ENCODE measurements at places on chromosomes 13 and 19.

GRCh38 chr19:22901431-22902130 is 69.5 kb downstream of the ZNF723 start:
- no peak for DNase-seq

GRCh38 chr19:48686088-48686487 is 9.7 kb upstream of the FUT2 start:
- DNase-seq: no peak

DNA sequence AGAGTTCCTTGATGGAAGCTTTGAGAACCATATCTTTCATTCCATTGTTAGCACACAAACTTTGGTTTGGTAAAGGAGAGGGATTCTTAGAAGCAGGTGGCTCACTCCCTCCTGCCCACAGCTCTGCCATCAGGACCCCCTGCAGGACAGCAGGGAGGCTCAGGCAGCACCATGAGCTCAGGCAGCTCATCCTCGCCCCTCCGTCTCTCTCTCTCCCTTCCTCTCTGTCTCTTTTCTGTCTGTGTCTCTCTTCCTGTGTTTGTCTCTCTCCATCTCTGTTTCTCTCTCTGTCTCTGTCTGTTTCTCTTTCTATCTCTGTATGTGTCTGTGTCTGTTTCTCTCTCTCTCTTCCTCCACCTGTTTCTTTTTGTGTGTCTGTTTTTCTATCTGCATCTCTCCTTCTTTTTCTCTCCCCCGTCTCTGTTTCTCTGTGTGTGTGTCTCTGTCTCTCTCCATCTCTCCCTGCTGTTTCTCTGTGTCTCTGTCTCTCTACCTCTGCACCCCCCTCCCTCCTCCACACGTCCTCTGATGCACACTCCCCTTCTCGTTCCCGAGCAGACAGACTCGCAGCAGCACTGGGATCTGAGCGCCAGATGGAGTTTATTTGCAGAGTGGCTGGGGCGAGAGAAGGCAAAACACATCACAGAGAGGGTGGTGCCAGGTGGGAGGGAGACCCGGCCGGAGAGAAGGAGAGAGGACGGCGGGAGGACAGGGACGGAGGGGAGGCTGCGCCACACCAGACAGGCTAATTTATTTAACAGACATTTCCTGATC is 8.7 kb downstream of the SBK2 start:
- DNase-seq: no peak

GRCh38 chr13:113528813-113529180 is 38.3 kb upstream of the DCUN1D2 start:
- DNase-seq: no peak

DNA sequence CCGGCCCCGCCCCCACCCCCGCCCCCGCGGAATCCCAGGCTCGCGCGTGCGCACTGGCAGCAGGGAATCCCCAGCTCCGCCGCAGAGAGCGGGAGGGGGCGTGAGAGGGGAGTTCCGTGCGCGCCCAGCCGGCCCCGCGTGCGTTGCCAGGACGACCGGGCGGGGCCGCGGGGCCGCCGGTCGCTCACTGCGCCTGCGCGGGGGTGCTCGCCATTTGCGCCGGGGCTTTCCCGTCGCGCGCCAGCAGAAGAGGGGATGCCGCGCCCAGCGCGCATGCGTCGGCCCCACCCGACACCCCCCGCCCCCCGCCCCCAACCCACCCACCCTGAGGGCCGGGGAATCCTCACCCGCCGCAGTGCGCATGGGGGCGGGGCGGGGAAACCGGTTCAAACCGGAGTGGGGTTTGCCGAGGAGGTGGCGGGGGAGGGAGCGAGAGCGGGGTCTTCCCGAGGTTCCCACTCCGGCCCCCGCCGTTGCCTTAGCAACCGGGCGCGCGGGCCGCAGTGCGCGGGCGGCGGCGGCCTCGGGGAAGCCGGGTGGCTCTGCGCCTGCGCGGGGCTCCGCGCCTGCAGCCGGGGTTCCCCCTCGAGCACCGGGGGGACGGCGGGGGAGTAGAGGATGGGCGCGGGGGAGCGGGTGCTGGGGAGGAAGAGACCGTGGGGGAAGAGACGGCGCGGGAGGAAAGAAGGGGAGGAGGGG is 15.1 kb downstream of the CCDC124 start:
- peak; percentile 97 for DNase-seq

GRCh38 chr13:37640499-37640898 is 41.9 kb upstream of the POSTN start:
- DNase-seq: no peak

DNA sequence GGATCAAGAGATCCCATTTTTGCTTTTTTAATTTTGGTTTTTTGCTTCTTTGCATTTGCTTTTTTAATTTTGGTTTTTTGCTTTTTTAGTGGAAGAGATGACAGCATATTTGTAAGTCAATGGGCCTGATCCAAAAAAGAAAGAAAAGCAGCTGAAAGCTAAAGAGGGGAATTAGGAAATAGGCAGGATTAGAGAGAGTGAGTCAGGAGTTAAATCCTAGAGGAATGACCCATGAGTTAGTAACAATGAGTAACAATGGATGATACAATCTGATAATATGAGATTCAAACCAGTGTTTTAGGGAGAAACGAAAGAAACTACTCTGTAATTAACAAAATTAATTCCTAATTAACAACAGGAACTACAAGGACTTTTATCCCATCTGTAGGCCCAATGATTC is 111.2 kb upstream of the SGCG start:
- no peak for DNase-seq

DNA sequence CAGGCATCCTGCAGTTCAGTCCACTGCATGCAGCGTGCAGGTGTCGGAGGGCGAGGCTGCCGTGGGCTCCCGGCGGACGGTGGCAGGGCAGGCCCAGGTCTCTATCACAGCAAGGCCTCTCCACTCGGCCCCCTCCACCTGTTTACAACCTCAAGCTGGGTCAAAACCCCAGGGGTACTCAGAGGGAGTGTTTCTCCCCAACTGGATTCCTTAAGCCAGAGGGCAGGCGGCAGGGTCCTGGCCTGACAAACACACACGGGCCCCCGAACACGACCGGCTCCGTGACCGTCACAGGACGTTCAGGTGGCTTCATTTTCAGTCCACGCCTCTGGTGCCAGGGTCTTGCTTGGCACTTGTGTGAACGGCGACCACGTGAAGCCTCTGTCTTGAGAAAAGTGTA is 23.5 kb downstream of the RASA3 start:
- no peak for DNase-seq

DNA sequence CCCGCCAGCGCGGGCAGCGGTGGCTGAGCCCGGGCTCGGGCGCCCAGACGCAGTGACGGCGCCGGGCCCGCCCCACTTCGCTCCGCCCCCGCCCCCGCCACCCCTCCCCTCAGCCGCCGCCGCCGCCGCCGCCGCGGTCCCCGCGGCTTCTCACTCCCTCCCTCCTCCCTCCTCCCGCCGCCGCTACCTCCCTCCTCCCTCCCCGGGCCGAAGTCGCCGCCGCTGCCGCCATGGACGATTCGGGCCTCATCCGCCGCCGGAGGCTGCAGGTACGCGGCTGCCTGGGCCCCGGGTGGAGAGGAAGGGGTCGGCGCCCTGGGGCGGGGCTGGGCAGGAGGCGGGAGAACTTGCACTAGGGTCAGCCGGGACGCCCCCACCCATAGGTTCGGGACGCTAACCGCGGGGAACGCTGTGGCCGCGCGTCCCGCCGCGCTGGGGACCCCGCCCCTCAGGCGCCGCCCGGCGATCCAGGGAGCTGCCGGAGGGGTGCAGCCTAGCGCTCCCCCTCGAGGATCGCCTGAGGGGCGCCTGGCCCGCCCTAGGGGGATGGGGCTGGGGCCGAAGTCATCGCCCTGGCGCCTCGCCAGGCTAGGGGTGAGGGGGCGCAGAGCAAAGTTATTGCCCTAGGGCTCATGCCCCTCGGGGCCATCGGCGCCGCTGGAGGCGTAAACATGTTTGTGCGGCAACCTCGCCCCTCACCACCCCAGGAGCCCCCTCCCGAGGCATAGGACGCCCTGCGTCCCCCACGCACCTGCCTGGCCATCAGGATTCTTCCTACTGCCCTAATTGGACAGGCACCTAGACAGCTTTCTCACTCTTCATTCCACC is 427 bp downstream of the RTBDN start:
- DNase-seq: no peak

DNA sequence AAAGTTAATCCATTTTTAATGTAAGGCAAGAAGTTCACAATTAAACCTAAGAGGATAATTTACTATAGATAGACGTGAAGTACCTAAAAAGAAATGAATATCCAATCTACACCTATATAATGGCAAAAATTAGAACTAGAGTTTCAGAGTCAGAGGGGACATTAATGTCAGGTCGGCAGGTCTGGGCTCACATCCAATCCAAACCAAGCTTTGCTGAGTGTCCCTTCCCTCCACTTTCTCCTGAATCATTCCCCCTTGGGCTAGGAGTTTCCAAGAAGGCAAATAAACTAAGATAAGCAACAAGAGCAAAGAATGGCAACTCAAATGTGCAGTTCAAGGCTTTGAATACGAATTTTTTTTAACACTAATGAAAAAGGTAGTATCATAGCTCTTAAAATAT is 2.9 kb downstream of the FLT3 start:
- DNase-seq: no peak

DNA sequence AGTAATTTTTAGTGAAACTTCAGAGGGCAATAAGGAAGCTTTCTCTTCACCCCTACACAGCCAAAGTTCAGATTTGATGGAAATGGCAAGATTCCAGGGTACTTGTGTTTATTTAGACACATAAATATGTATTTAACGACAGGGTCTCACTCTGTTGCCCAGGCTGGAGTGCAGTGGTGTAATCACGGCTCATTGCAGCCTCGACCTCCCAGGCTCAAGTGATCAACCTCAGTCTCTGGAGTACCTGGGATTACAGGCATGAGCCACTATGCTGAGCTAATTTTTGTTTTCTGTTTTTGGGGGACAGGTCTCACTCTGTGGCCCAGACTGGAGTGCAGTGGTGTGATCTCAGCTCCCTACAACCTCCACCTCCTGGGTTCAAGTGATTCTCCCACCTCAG is 2.0 kb upstream of the SYCE2 start:
- no peak for DNase-seq

DNA sequence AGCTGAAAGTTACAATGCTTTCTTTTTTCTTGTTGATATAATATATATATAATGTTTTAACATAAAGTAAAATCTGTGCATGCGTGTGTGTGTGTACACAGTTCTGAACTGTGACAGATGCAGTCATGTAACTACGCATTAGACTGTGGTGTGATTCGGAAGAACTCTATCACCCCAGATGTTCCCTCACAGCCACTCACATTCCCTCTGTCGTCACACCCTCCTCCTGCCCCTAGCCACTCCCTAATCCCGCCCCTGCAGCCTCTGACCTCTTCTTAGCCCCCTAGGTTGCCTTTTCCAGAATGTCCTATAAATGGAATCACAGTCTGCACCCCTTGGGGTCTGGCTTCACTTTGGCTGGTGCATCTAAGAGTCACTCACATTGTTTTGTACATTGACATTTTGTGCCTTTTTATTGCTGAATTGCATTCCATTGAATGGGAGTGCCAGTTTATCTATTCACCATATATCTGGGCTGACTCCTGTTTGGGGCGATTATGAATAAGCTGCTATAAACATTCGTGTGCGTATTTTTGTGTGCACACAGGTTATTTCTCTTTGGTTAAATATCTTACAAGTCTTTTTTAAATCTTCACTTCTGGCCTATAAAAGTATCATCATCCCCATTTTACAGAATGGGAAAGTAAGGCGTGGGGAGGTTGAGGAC is 20.4 kb downstream of the DHRS12 start:
- no peak for DNase-seq

GRCh38 chr13:20363172-20363571 is 131.1 kb upstream of the GJB6 start:
- DNase-seq: no peak

DNA sequence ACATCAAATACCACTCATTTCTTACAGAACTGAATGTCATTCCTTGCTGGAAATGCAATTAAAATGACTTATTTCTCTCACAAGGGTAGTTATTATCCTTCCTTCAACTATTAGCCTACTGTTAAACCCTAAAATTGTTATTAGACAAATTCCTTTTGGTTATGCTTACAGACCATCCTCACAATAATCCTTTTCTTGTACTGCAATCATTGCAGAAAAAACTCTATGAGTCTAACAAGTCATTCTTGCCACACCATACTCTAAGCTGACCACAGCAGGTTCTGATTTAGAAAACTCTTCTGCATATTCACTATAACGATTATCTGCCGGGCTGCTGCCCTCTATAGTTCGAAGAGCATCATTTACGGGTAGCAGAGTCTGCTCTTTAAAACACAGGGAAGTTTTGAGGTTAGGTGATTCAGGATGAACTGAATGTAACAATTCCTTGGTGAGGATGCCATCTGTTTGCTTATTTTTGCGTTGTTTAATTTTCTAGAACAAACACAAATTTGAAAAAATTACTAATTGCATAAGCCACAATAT is 38.2 kb downstream of the MTMR6 start:
- no peak for DNase-seq

DNA sequence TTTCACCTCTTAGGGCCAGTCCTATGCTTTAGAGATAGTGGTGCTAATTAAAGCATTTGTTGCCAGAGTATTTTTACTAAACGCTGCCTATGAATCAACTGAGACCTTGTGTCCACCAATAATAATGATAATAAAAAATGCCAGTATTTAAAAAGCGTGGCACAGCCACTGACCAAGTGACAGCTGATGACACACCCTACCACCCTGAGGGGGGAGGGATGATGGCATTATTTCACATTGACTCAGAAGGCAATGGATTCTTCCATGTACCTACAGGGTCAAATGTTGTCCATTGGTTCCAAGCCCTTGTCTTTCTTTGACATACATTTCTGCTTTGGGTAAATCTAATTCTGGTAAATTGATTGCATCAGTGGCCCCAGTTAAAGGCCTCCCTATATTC is 384.4 kb downstream of the DLEU7 start:
- DNase-seq: no peak

DNA sequence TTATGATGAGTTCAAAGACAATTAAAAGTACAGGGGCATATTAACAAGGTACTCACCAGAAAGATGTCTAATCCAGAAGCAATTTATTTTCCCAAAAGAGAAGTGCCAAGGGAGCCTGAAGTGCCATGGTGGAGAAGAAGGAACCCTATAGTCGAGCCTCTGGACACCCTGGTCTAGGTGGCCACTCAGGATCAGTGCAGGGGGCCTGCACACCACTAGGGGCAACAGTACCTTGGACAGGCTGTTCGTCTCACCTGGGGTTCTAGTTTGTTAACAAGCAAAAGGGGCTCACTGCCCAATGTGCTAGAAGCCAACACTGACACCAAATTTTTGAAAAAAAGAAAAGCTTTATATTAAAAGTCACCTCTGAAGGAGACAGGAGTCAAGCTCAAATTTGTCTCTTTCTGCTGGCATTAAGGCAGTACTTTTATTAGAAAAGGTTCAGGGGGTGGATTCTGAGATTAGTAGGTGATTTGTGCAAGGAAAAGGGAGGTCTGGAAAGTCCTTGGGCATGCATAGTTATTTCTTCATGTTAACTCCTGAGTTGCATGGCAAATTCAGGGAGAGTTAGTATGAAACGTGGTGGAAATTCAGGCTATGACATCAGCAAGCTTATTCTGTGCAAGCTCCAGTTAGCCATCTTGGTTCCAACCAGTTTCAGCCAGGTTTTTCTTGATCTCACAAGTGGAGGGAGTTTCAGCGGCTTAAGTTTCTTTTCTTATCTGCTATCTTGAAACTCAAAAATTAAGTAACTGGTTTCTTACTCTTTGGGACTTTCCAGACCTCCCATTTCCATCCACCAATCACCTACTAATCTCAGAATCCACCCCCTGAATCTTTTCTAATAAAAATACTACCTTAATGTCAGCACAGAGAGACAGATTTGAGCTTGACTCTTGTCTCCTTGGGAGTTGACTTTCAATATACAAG is 884 bp upstream of the CBY2 start:
- DNase-seq: no peak

GRCh38 chr13:75357576-75358289 is 124.2 kb downstream of the TBC1D4 start:
- peak; percentile 40 for DNase-seq

All from stimulated activated CD4-positive, alpha-beta T cell treated with anti-CD3 and anti-CD28 coated beads, Interleukin-2, amount 100 ng/mL, for 48 hours (primary cell).